Aortic smooth muscle cell (primary cell): ENCODE measurements at places on chromosomes 1 and 21. TPM values are rescaled to one million over a fixed set of nuclear protein-coding genes. Genes with fewer than 3 reads are reported as not detected.

FCN3 gene
- not detected in 2 replicates for total RNA-seq

KANK4 gene
- total RNA-seq, result not detected in 2 replicates

COL8A2 gene
- 5.7 and 5.9 TPM in 2 replicates for total RNA-seq

RHCE gene
- 0.79 and 0.81 TPM in 2 replicates for total RNA-seq

RBM11 gene
- not detected in 2 replicates for total RNA-seq

ITGB2 gene
- total RNA-seq, result 0.06 and 0.13 TPM in 2 replicates

PRAMEF2 gene
- total RNA-seq, result not detected in 2 replicates

PRAMEF18 gene
- not detected in 2 replicates for total RNA-seq

SRP9 gene
- 201 and 223 TPM in 2 replicates for total RNA-seq

CLIC6 gene
- total RNA-seq, result 0.12 and 0.13 TPM in 2 replicates

FALEC gene
- 0.31 TPM in 1 of 2 replicates, not detected in the other for total RNA-seq

FAM72A gene
- total RNA-seq, result 3.5 and 4.4 TPM in 2 replicates

MFAP2 gene
- total RNA-seq, result 18.2 and 24.5 TPM in 2 replicates

COA7 gene
- total RNA-seq, result 9.0 and 10.3 TPM in 2 replicates

RABIF gene
- 7.0 and 9.0 TPM in 2 replicates for total RNA-seq

PROX1 gene
- 0.12 and 0.13 TPM in 2 replicates for total RNA-seq

FLAD1 gene
- total RNA-seq, result 12.8 and 19.0 TPM in 2 replicates

CLSTN1 gene
- 104 and 117 TPM in 2 replicates for total RNA-seq

NBPF10 gene
- 4.4 TPM in 2 replicates for total RNA-seq
